ENCODE measurements at places on chromosomes 6 and 20. TPM values are rescaled to one million over a fixed set of nuclear protein-coding genes. Genes with fewer than 3 reads are reported as not detected.

PRPH2 gene
- total RNA-seq, result not detected

CYB5R4 gene
- 27.3 TPM for total RNA-seq

GRCh38 chr6:128208851-128209580 is 308.2 kb upstream of the THEMIS start:
- DNase-seq, result no peak

GRCh38 chr20:61613917-61614705 is 362.1 kb downstream of the CDH4 start:
- DNase-seq, result no peak

- DNase-seq, result peak; percentile 5
These were observed 21.3 kb downstream of the NPEPL1 start for GRCh38 chr20:58713801-58714339.
